ENCODE measurements at places on chromosomes 6 and 20. TPM values are rescaled to one million over a fixed set of nuclear protein-coding genes. Genes with fewer than 3 reads are reported as not detected.

Gene HLA-DPA1
- 122 TPM for total RNA-seq

Gene TMEM244
- not detected for total RNA-seq

Gene TBCC
- total RNA-seq = 16.1 TPM

Gene CCR6
- total RNA-seq = 0.54 TPM

Gene MEP1A
- not detected for total RNA-seq

Gene BPIFA1
- not detected for total RNA-seq

Gene TULP1
- total RNA-seq = not detected

Gene TNF
- total RNA-seq = 0.66 TPM

Gene KCNB1
- 2.0 TPM for total RNA-seq

Gene SAMD5
- 3.8 TPM for total RNA-seq

Gene SRSF12
- 1.6 TPM for total RNA-seq

Gene MICB
- 4.7 TPM for total RNA-seq

Gene MROH8
- total RNA-seq = 5.1 TPM

Gene SLC44A4
- 0.60 TPM for total RNA-seq

DNA sequence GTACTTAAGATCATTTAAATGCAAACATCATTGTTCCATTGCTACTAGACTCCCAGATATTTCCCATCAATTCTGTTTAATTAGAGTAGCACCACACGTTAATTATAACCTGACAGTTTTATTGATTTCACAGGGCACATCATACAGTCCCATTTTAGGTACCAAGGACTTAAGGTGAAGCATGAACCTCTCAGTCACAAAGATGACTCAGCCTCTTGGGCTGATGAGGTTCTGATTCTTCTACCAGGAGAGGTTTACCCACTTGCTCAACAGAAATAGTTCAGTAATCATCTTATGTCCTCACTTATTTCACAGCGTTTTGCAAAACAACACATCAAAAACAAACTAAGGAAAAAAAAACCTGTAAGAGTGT, 98.5 kb downstream of the HIVEP2 start:
- H3K27me3 ChIP-seq = no peaks in the 10 kb centered on the region
- no peak for DNase-seq
- H3K4me1 ChIP-seq = peaks cover 9% of the 10 kb centered on the region

DNA sequence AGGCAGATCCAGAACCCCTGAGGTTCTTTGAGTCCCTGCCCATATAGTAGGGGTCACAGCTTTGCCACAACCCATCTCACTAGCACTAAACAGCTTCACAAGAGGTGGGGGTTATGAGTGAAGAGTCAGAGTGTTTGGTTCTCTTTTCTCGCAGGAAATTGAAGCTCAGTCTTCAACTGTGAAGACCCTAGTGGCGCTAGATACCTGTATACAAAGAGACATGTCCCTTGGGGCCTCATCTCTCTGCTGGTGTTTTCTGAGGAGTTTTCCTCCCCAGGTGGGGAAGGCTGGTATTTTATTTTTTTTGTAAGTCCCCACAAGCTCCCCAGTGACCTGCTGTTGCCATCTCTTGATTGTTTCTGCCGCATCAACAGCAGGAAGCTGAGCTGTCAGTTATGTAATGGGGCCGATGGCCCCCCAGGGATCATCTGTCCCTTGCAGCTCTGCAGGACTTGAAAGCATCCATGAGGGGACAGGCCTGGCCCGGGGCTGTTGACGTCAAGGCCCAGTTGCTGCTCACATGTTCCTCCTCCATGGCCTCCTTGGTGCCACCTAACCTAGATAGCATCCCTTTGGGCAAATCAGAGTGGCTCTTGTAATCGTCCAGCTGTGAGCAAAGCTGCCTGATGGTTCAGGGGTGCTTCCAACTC, 23.1 kb downstream of the STK35 start:
- no peak overlapping the region for H3K27ac ChIP-seq
- DNase-seq = no peak
- no peaks in the 10 kb centered on the region for H3K4me1 ChIP-seq
- no peak overlapping the region for H3K4me3 ChIP-seq
- no peaks in the 10 kb centered on the region for H3K36me3 ChIP-seq

DNA sequence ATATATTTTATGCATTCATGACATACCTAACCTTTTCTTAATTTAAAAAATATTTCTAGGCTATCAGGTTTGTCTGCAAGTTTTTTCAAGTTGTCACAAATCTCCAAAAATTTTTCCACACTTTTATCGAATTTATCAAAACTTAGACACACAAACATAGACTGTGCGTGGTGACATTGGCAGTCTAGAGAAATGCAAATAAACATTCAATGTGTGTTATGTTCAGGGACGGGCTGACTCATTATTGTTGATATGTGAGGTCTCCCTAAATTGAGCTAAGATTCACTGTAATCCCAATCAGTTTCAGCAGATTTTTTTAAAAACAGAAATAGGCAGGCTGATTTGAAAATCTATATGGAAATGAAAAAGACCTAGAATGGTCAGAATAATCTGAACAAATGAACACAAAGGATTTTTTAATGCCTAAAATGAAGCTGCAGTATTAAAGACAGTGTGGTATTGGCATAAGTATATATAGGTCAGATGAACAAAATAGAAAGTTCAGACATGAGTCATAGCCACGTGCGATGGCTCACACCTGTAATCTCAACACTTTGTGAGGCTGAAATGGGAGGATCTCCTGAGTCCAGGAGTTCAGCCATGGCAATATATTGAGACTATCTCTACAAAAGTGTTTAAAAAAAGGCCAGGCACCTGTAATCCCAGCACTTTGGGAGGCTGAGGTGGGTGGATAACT, 19.2 kb downstream of the BLTP3A start:
- H3K4me1 ChIP-seq = no peaks in the 10 kb centered on the region
- no peaks in the 10 kb centered on the region for H3K27me3 ChIP-seq
- DNase-seq = no peak

GRCh38 chr6:113591896-113592827, 265.0 kb upstream of the MARCKS start:
- no peaks in the 10 kb centered on the region for H3K36me3 ChIP-seq
- DNase-seq = no peak
- peaks cover 4% of the 10 kb centered on the region for H3K4me1 ChIP-seq
- H3K27ac ChIP-seq = no peak overlapping the region

- no peaks in the 10 kb centered on the region for H3K36me3 ChIP-seq
- no peaks in the 10 kb centered on the region for H3K4me1 ChIP-seq
- no peak within 1 kb of the TSS for H3K4me3 ChIP-seq
- H3K27me3 ChIP-seq = no peaks in the 10 kb centered on the region
Observed at GRCh38 chr20:63254232-63254605, at the start of gene NKAIN4. Gene NKAIN4, minus strand, starts transcription at chr20:63254463. Its CDS starts 13 bp downstream, at chr20:63254450.

- no peak overlapping the region for H3K4me3 ChIP-seq
- DNase-seq = no peak
- H3K27me3 ChIP-seq = no peaks in the 10 kb centered on the region
- no peaks in the 10 kb centered on the region for H3K36me3 ChIP-seq
- no peak overlapping the region for H3K27ac ChIP-seq
Observed at GRCh38 chr6:166589337-166589731, 2.9 kb upstream of the RAMACL start.

GRCh38 chr6:135987226-135987625, 135.7 kb downstream of the PDE7B start:
- H3K36me3 ChIP-seq = no peaks in the 10 kb centered on the region
- H3K27me3 ChIP-seq = no peaks in the 10 kb centered on the region
- no peak overlapping the region for H3K4me3 ChIP-seq
- H3K4me1 ChIP-seq = no peaks in the 10 kb centered on the region
- no peak for DNase-seq

GRCh38 chr20:31608251-31608945, 3.3 kb downstream of the ID1 start:
- H3K4me3 ChIP-seq = no peak overlapping the region
- peak overlapping the region; percentile 22 for H3K27ac ChIP-seq

DNA sequence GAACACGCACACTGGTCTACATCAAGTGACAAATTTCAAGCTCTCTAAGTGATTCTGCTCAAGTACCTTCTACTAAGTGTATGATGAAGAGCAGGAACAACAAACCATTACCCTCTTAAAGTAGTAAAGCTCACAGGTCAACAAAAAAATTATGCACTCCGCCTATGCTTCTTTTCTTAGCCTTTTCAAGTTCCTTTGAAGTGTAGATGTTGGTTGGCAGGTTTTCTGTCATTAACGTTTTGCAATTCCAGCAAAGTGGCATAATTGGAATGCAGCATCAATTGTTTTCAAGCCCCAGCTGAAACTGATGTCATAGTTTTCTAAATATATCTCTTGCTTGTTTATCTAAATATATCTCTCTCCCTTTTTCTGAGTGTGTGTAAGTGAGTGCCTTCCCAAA, 396.9 kb upstream of the EYS start:
- H3K27me3 ChIP-seq = no peaks in the 10 kb centered on the region
- H3K36me3 ChIP-seq = no peaks in the 10 kb centered on the region
- no peaks in the 10 kb centered on the region for H3K4me1 ChIP-seq
- no peak for DNase-seq

- H3K27ac ChIP-seq = no peak overlapping the region
- no peaks in the 10 kb centered on the region for H3K4me1 ChIP-seq
- no peaks in the 10 kb centered on the region for H3K36me3 ChIP-seq
- no peak for DNase-seq
Observed at GRCh38 chr20:10379761-10380160, 54.3 kb downstream of the MKKS start.

DNA sequence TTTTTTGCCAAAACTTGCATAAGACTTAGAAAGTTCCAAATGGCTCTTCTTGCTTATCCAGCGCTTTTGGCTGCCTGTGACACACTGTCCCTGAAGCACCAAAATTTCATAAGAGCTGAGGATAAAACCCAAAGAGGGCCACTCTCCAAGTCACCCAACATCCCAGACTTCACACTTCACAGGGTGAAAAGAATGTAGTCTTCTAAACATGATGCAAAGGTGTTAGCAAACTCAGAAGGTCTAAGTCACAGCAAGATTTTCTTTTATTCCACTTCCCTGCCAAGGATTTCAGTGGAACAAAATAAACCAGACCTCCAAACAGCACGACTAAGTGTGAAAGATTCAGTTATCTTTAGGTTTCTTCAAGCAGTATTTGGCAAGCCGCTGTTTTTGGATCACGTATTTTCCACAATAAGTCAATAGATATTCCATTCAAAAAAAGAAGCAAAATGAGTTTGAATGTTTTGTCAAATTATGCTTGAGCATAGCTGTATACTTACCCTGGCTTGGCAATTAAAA, 44.6 kb upstream of the CD93 start:
- no peak overlapping the region for H3K27ac ChIP-seq
- no peaks in the 10 kb centered on the region for H3K27me3 ChIP-seq
- H3K36me3 ChIP-seq = no peaks in the 10 kb centered on the region

DNA sequence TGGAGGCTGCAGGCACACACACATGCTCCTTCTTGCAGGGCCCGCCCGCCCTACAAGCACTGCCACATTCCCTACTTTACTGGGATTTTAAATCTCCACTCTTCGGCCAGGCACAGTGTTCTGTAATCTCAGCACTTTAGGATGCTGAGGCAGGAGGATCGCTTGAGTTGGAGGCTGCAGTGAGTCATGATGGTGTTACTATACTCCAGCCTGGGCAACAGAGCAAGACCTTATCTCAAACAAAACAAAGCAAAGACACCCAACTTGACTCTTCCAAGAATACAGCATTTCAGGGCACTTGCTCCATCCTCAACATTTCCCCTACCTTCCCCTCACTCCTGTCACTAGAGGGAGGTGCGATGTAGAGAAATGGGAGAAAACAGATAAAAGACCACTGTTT, 194.0 kb downstream of the MYLK4 start:
- no peak overlapping the region for H3K4me3 ChIP-seq
- no peaks in the 10 kb centered on the region for H3K36me3 ChIP-seq
- H3K27ac ChIP-seq = no peak overlapping the region
- no peaks in the 10 kb centered on the region for H3K27me3 ChIP-seq
- no peak for DNase-seq
- H3K4me1 ChIP-seq = no peaks in the 10 kb centered on the region

- H3K27ac ChIP-seq = no peak overlapping the region
- H3K27me3 ChIP-seq = no peaks in the 10 kb centered on the region
- H3K36me3 ChIP-seq = no peaks in the 10 kb centered on the region
- no peaks in the 10 kb centered on the region for H3K4me1 ChIP-seq
- DNase-seq = no peak
Observed at GRCh38 chr6:37699138-37699766, 1.6 kb upstream of the MDGA1 start.

DNA sequence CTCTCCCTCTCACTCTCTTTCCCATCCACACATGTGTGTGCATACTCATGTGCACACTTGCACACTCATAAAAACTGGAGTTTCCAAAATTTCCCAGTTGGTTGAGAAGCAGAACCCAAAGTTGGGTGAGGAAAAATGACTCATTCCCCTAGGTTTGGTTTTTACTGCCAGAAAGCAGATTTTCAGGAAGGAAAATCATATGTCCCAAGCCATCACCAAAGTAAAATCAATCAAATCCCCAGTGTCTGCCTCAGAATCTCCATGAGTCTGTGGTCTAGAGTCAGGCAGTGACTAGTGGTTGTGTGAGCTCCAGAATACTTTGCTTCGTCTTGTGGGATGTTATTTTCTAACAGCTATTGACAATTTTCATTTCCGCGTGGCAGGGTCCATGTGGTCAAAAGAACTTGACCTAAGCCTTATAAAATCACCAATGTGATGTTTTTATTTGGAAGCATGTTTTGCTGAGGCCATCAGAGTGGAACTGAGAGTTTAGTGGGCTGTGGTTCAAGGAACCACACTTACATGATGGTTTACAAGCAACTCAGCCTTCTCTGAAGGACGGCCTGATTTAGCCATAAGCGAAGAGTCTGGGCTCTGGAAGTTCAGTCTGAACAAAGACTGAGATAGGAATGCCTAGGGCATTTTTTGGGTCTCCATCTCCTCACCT, 81.9 kb upstream of the CCN6 start:
- no peak for DNase-seq
- no peaks in the 10 kb centered on the region for H3K36me3 ChIP-seq
- no peaks in the 10 kb centered on the region for H3K27me3 ChIP-seq
- no peak overlapping the region for H3K27ac ChIP-seq
- no peak overlapping the region for H3K4me3 ChIP-seq
- H3K4me1 ChIP-seq = no peaks in the 10 kb centered on the region

DNA sequence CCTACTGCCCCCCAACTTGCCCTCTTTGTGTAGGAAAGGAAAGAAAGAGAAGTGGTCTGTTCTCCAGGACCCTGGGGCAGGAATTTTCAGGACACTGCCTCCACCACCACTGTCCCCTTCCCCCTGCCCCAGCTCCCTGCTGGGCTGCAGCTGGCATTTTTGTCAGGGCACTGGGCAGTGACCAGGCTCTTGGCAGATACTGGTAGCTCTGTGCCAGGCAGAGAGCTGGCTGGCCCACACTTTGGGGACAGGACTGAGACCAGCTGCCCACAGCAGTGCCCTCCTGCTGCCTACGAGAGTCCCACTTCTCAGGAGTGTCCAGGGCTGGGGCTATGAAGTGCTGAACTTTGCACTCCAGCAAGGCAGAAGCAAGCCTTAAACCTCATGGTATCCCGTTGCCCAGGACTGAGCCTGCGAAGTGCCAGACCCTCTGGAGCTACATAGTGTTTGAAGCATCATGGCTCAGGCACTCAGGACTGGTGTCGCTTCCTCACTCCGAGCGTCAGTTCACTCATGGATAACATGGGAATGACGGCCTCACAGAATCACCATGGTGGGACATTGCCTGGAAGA, 19.3 kb downstream of the SLC13A3 start:
- no peak for DNase-seq
- H3K27ac ChIP-seq = no peak overlapping the region
- no peaks in the 10 kb centered on the region for H3K36me3 ChIP-seq
- no peaks in the 10 kb centered on the region for H3K4me1 ChIP-seq
- no peaks in the 10 kb centered on the region for H3K27me3 ChIP-seq

- DNase-seq = no peak
- no peak overlapping the region for H3K27ac ChIP-seq
- no peaks in the 10 kb centered on the region for H3K36me3 ChIP-seq
- no peaks in the 10 kb centered on the region for H3K4me1 ChIP-seq
Observed at GRCh38 chr20:9485614-9486340, 28.6 kb upstream of the LAMP5 start.

GRCh38 chr20:21325296-21325695, 22.2 kb downstream of the XRN2 start:
- no peak for DNase-seq
- H3K4me1 ChIP-seq = peaks cover 5% of the 10 kb centered on the region
- no peaks in the 10 kb centered on the region for H3K36me3 ChIP-seq
- no peak overlapping the region for H3K4me3 ChIP-seq

Measured in aorta (tissue), 5 donors.